ENCODE measurements at places on chromosomes 5 and 9.

DNA sequence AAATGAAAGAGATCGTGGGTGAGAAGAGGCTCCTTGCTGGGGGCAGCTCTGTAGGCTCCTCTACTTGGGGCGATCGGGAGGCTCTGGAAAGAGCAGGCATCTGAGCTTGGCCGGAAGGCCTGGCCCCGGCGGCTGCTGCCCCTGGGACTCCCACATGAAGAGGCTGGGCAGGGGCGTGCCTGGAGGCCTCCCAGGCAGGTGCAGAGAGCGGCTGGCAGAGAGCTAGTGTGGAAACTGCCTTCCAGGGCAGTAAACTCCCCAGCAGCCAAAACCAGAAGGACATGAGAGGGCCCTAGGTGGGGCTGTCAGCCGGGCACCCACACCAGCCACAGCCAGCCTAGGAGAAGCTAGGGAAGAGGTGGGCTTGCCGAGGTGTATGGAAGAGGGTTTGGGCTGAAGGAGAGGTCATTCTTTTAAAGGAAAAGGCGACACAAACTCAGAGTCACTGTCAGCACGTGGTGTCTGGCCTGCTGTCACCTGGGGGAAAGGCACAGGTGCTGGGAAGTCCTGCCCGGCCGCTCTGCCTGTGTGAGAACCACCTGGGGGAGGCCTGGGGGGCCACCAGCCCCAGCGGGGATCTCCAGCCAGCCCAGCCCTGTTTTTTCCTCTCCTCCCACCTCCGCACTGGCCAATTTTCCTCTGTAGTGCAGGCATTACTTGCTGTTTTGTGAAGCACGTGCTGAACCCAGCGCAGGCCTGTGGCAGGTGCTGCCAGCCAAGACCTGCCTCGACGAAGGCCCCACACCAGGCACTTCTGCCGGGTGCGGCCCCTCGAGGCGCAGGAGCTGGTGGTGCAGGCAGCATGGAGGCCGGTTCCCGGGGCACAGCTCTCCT, 44.8 kb upstream of the EGFL7 start:
- no peak for DNase-seq

DNA sequence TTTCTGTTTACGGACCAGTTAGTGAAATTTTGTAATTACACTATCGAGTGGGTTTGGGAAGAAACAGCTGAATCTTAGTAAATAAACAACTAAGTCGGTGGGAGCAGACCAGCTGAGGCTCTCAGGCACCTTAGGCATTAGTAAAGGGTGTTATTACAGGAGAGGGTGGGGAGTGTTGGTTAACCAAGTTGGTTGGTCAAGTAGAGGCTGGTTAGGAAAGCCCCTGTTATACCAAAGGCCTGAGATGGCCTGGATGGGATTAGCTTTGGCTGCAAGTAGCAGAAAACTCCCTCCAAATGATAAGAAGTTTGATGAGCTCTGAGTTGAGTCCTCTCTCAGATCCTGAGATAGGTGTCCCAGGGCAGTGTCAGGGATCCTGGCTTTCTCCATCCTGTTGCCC, 81.3 kb downstream of the PPARGC1B start:
- DNase-seq, result no peak

DNA sequence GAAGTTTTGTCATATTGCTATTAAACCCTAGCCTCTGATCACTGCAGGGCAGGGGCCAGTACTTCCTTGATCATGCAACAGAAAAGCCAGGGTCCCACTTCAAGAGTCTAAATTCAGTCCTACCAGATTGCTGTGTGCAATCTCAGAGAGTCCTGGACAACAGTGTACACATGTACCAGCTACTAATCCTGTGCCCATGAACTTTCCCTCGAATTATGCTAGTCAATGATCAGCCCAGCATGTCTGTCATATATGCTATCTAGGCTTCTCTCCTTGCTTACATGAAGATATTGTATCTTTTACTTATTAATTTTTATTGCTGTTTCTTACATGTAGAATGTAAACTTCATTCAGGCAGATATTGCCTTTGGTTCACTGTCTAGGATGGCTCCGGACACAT, 367.0 kb downstream of the NTRK2 start:
- DNase-seq, result no peak

DNA sequence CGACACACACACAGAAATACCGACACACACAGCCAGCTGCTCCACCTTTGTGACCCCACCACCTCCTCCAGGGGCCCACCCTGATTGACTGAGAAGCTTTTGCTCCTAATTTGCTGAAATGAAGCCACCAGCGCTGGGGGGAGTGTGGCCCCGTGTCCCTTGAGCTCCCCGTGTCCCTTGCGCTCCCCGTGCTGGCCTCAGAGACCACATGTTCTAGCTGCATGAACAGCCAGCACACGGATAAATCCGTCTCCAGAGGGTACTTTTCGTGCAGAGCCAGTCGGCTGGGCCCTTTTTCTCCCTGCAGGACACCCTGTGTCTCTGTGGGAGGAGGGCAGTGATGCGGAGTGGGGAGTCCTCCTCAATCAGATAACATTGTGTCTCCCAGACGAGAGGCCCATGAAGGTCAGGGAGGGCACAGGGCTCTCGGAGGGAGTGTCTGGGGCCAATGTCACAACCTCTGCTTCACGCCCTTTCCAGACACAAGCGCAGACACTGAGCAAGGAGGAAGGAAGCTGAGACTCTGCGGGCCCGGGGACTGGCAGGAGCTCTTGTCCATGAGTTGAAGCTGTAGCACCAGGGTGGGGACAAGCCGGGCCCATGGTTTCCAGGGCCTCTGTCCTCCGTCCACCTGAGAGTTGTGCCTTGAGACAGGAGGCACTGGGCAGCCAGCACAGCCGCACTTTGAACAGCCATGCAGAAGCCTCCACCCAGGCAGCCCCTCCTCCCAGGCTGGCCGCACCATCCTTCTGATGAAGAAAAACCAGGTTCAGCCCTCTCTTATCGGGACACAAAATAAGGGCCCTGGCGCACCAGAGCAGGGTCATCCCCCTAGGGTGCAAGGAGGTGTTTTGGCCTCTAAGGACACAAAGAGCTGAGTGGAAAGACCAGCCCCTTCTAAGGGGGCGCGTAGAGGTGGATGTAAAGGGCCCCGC, 36.4 kb upstream of the SLC6A19 start:
- no peak for DNase-seq

DNA sequence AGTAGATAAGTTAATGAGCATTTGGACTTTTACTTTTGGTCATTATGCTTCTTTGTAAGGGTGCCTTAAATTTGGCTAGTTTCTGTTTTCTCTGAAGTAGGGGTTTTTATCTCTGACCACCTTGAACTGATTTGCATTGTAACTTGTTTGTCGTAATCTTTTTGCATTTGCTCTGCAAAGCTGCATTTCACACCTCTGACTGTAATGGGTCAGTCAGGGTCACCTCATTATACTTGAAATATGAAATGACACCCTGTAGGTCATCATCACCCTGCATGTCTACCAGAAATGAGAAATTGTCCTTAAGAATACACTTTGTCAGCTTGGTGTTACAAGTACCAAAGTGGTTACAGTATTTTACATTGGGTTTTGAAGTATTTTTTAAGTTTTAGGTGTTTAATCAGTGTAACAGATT, 74.0 kb downstream of the KCNN2 start:
- no peak for DNase-seq

All from activated naive CD4-positive, alpha-beta T cell treated with anti-CD3 and anti-CD28 coated beads for 36 hours (primary cell).